ENCODE measurements at places on chromosomes 3 and 15.

GRCh38 chr3:12489832-12490231 lies 5.6 kb downstream of the TSEN2 start:
- no peak overlapping the region for H3K4me3 ChIP-seq
- peaks cover 25% of the 10 kb centered on the region for H3K4me1 ChIP-seq
- no peaks in the 10 kb centered on the region for H3K27me3 ChIP-seq
- peaks cover 15% of the 10 kb centered on the region for H3K36me3 ChIP-seq
- no peak overlapping the region for H3K27ac ChIP-seq
- no peak for DNase-seq

GRCh38 chr3:44989636-44990373 lies 13.8 kb downstream of the EXOSC7 start:
- no peak overlapping the region for H3K4me3 ChIP-seq
- peaks cover 46% of the 10 kb centered on the region for H3K4me1 ChIP-seq
- no peak for DNase-seq
- no peaks in the 10 kb centered on the region for H3K27me3 ChIP-seq
- peaks cover 4% of the 10 kb centered on the region for H3K36me3 ChIP-seq
- H3K27ac ChIP-seq: no peak overlapping the region

- H3K27me3 ChIP-seq: peaks cover 35% of the 10 kb centered on the region
- H3K36me3 ChIP-seq: peaks cover 3% of the 10 kb centered on the region
- peaks cover 11% of the 10 kb centered on the region for H3K4me1 ChIP-seq
- no peak overlapping the region for H3K27ac ChIP-seq
- H3K4me3 ChIP-seq: no peak overlapping the region
Measured at GRCh38 chr3:185559706-185560090, 7.3 kb upstream of the LIPH start.

DNA sequence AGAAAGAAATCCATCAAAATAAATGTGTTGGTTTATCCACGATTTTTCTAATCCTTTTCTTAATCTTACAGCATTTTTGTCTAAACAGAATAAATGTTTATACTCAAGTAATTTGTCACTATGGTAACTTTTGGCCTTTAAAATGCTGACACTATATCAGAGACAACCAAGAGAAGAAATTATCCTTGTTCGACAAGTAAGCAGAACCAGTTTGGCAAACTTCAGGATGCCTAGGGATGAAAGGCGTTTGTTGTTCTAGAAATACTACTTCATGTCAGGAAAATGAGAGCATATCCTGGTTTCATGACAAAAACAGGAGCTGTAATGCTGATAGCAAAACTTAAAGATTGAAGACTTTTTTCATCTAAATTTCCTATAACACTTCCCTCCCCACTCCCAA lies 308.0 kb upstream of the ATP11B start:
- no peak overlapping the region for H3K4me3 ChIP-seq
- no peak for DNase-seq
- H3K27ac ChIP-seq: no peak overlapping the region
- peaks cover 2% of the 10 kb centered on the region for H3K36me3 ChIP-seq
- no peaks in the 10 kb centered on the region for H3K4me1 ChIP-seq
- H3K27me3 ChIP-seq: no peaks in the 10 kb centered on the region

GRCh38 chr3:170713653-170714052 lies 127.8 kb upstream of the SLC7A14 start:
- H3K27me3 ChIP-seq: peaks cover 62% of the 10 kb centered on the region
- H3K27ac ChIP-seq: no peak overlapping the region
- no peak for DNase-seq
- no peaks in the 10 kb centered on the region for H3K36me3 ChIP-seq

DNA sequence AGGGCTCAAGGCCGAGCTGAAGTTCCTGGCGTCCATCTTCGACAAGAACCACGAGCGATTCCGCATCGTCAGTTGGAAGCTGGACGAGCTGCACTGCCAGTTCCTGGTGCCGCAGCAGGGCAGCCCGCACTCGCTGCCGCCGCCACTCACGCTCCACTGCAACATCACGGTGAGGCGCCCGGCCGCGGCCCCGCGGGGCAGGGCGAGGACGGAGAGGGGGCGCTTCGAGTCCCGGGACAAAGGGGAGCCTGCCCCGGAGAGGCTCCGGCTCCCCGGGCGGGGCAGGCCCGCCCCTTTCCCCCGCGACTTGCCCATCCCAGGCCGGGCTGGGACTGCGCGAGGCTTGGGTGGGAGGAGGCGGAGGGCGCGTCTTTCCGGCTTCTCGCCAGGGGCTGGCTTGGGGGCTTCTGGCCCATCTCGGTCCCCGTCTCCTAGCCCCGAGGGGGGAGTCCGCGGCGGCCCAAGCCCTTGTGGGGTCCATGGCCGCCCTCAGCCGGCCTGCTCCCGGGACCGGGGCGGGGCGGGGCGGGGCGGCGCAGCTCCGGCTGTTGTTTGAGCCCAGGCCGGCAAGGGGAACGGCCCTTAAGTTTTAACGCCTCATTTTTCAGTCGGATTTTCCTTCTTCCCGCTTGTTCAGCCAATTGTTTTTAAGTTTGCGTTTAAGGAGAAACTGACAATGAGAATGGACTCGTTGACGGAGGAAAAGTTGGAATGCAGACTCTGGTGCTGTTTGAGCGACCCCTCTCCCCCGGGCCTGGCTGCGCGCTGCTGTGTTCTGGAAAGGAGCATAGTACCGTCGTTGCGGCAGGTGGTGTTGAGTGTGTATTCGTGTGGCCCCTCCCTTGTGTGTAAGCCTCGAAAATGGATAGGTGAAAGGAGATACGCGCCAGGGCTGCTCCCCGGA lies 683 bp downstream of the UBE2Q2 start:
- H3K27me3 ChIP-seq: no peaks in the 10 kb centered on the region
- peak; percentile 38 for DNase-seq
- H3K4me3 ChIP-seq: peak overlapping the region; percentile 83
- peak overlapping the region; percentile 58 for H3K27ac ChIP-seq

DNA sequence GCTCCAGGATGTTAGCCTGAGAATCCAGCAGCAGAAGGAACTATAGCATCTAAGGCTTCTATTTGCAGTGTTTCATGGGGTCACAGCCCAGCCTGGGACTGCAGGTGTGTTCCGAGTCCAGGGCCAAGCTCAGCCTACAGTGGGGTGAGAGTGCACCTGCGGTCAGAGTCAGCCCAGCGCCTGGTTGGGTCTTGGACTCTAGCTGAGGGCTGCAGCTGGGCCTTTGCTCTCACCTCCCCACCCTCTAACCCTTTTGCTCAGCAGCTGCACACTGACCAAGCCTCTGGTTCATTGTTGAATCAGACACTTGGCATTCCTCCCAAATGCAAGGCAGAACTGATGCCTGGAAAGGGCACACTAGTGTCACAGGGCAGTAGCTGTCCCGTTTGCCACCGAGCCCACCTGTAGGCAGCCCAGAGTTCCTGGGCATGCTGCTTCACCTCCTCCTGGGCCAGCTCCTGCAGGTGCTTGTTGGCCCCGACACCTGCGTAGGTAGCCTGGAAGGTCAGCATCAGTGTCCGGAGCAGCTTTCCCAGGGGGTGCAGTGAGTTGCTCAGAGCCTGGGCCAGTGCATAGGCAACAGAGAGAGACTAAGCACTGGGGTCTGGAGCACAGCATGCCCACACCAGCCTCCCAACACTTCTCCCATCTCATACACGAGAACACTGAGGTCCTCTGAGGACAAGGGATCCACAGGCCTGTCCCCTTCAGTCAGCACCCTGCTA lies 17.5 kb downstream of the ALS2CL start:
- peaks cover 7% of the 10 kb centered on the region for H3K27me3 ChIP-seq
- no peak overlapping the region for H3K4me3 ChIP-seq
- no peak for DNase-seq
- H3K27ac ChIP-seq: no peak overlapping the region
- H3K36me3 ChIP-seq: no peaks in the 10 kb centered on the region

DNA sequence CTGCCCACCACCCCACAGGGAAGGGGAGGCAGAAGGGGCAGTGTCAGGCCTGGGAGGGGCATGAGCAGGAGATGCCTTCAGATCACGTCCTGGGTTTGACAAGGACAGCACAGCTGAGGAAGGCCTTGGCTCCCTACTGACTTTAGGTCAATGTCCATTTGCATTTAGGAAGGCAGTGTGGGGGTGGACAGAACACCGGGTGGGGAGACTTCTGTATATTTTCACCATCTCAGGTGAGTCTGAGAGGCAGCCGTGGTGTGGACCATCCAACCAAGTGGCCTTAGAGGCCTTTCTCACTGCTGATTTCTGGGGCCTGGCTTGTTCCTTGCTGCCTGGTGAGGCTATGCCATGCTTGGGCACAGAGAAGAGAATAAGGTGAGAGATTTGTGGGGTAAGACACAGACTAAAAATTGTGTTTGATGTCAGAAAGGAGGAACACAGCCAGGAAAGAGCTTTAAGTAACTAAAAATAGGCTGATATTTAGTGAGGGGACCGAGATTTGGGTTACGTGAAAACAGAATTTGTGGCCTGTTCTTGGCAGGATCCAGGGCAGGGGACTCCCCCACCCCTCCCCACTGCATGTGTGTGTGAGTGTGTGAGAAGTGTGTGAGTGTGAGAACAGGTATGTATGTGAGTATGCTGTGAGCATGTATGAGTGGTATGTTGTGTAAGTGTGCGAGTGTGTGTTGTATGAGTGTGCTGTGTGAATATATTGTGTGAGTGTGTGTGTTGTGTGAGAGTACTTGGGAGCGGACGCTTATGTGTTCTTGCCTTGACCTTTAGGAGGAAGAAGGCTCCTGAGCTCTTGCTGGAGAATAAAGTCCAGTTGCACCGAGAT lies 11.8 kb upstream of the PLA2G4E start:
- H3K36me3 ChIP-seq: peaks cover 3% of the 10 kb centered on the region
- no peak overlapping the region for H3K27ac ChIP-seq
- H3K27me3 ChIP-seq: peaks cover 16% of the 10 kb centered on the region

GRCh38 chr15:74866090-74866489 lies 7.1 kb downstream of the SCAMP2 start:
- H3K36me3 ChIP-seq: peaks cover 30% of the 10 kb centered on the region
- peak overlapping the region; percentile 74 for H3K27ac ChIP-seq
- H3K4me1 ChIP-seq: peaks cover 69% of the 10 kb centered on the region
- no peak for DNase-seq
- H3K4me3 ChIP-seq: peak overlapping the region; percentile 19

DNA sequence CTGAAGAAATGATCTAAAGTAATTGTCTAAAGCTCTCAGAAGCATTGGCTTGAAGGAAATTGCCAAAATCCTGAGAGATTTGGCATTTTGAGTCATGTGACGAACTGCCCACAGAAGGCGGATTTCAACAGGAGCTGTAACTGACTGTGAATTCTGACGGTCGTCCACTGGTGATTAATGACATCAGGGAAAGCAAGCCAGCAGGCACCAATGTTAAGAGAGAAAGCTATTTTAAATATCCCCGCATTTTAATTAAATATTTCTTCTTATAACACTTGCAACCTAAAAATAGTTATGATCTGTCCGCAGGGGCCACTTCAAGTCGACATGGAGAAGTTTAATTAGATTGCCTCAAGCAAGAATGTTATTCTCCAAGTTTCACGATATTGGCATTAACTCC lies 51.6 kb downstream of the WNT5A start:
- DNase-seq: no peak
- no peaks in the 10 kb centered on the region for H3K4me1 ChIP-seq
- no peaks in the 10 kb centered on the region for H3K27me3 ChIP-seq
- no peak overlapping the region for H3K27ac ChIP-seq
- no peaks in the 10 kb centered on the region for H3K36me3 ChIP-seq
- H3K4me3 ChIP-seq: no peak overlapping the region

- no peak overlapping the region for H3K4me3 ChIP-seq
- no peak for DNase-seq
- no peak overlapping the region for H3K27ac ChIP-seq
- H3K4me1 ChIP-seq: peaks cover 11% of the 10 kb centered on the region
- H3K36me3 ChIP-seq: no peaks in the 10 kb centered on the region
Measured at GRCh38 chr3:195461594-195462307, 18.9 kb upstream of the ACAP2 start.

DNA sequence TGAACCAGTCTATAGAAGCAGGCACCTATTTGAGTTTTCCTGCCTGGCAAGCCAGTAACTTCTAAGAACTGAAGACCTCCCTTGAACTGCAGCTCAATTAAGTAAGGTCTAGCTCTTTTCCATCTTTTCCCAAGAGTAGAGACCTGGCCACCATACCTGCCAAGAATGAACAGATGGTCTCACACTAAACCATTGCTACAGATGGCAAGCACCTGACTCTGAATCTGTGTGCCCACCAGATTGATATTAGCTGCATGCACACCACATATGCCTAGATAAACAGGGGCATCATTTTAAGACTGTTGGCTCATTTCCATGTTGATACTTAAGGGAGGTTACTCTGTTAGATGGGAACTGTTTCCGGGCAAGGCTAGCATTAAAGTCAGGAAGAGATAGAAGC lies 34.8 kb upstream of the GSK3B start:
- peaks cover 10% of the 10 kb centered on the region for H3K27me3 ChIP-seq
- no peak overlapping the region for H3K4me3 ChIP-seq
- DNase-seq: no peak
- H3K36me3 ChIP-seq: no peaks in the 10 kb centered on the region

- H3K27me3 ChIP-seq: no peaks in the 10 kb centered on the region
- peaks cover 23% of the 10 kb centered on the region for H3K4me1 ChIP-seq
- H3K27ac ChIP-seq: peak overlapping the region; percentile 35
- DNase-seq: no peak
Measured at GRCh38 chr3:10145685-10146084, 4.1 kb downstream of the VHL start.

DNA sequence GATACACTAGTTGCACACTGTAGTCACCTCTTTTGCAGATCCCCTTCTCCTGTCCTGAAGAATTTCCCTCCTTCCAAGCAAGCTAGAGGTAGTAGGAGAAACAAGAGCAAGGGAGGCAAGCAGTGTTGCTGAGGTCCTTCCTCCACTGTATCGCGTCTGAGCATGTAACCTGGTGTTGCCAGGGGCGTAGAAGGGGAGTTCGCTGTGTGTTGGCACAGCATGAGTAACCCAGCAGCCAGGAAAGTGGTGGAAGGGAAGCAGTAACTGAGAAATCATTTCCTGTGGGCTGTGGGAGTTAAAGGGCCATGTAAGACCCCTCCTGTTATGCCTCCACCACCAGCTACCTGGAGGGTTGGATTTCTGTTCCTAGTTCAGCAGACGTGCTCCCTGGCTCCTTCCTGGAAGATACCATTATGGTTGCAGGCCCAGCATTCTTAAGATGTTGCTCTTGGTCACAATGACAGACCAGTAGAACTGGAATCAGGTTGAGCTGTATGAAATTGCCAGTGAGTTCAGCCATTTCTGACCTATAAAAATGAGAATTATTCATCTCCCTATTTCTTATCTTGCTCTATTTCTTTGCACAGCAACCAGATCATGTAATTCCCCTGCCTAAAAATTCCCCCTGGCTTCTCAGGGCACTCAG lies 215.3 kb upstream of the TOPAZ1 start:
- peaks cover 5% of the 10 kb centered on the region for H3K4me1 ChIP-seq
- H3K27me3 ChIP-seq: peaks cover 85% of the 10 kb centered on the region
- no peak overlapping the region for H3K27ac ChIP-seq
- H3K4me3 ChIP-seq: no peak overlapping the region
- no peak for DNase-seq

GRCh38 chr3:74000725-74001124 lies 376.0 kb upstream of the PDZRN3 start:
- no peak overlapping the region for H3K4me3 ChIP-seq
- no peaks in the 10 kb centered on the region for H3K36me3 ChIP-seq
- no peaks in the 10 kb centered on the region for H3K27me3 ChIP-seq
- DNase-seq: no peak

- H3K36me3 ChIP-seq: no peaks in the 10 kb centered on the region
- no peak for DNase-seq
- H3K27ac ChIP-seq: no peak overlapping the region
- no peaks in the 10 kb centered on the region for H3K27me3 ChIP-seq
Measured at GRCh38 chr3:6680119-6680806, 180.7 kb upstream of the GRM7 start.
